ENCODE measurements at places on chromosomes 16 and 17.

DNA sequence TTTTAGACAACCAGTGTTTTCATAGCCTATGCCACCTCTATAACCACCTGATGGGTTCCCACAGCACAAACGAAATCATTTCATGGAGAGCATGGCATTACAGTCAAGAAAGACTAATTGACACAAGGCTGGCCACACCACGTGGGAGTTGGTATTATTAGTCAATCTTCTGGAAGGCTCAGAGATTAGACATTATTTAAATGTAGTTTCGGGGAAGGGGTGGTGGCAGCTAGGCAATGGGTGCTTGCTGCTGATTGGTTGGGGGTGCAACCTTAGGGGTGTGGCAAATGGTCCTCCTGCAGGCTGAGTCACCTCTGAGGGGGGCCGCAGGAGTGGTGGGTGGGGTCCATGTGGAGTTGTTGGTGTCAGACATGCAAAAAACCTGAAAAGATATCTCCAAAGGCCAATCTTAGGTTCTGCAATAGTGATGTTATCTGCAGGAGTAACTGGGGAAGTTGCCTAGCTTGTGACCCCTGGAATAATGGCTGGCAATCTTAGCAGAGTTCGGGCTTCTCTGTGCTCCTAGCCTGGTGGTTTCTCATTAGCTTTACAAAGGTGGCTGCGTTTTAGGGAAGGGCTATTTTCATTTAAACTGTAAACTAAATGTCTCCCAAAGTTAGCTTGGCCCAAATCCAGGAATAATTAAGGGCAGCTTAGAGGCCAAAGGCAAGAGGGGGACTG lies 4.6 kb downstream of the TEN1 start:
- DNase-seq = no peak

DNA sequence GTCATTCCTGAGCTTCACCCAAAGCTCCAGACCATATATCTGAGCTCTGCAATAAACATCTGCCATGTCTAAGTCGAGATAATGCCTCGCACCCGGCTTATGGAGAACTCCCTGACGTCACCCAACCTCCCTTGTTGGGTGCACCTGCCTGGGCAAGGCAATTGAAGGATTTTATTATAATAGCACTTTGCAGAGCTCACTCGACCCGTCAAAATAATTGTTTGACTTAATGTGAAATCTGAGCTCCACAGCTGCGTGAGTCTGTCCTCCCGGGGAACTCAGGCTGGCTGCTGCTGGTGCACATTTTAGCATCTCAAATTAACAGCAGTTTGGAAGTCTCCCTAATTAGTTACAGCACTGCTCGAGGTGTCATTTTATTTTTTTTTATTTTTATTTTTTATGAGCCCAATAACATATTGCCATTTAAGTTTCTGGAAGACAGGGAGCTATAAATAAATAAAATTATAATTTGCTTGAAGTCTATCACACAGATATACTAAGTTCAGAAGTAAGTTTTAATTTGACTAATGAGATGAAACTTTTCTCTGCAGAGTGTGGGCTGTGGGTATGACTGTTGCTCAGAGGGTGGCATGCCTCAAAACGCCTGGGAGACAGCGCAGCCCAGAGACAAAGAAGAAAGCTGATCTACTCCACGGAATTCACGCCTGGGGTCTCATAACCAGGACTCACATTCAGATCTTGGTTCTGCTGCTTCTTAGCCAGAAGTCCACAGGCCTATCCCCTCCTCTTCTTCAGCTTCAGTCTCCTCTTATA lies 401.4 kb upstream of the C16orf82 start:
- no peak for DNase-seq

DNA sequence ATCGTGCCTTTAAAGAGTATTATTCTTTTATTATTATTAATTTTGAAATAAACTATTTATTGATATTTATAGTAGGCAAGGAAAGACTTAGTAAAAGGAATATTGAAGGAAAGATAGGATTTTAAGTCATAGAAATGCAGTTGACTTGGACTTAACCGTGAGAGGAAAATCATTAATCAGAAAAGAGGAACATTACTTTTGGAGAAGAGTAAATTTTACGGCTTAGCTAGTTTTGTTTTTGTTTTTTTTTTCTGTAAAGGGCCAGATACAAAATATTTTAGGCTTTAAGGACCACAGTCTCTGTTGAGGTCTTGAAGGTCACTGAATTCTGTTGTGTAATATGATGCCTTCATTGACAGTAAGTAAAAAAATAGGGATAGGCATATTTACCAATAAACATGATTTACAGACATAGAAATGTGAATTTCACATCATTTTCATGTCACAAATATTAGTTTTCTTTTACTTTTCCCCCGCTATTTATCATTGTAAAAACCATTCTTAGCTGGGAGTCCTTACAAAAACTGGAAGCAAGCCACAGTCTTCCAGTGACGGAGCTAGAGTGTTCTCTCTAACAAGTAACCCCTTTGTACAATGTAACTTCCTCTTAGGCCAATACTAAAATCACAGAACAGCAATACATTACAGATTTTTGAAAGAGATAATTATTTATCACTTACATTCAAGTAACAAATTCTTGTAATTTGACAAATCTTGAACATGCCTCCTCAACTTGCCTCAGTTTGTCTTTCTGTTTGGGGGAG lies 2.3 kb upstream of the KCNJ16 start:
- no peak for DNase-seq

DNA sequence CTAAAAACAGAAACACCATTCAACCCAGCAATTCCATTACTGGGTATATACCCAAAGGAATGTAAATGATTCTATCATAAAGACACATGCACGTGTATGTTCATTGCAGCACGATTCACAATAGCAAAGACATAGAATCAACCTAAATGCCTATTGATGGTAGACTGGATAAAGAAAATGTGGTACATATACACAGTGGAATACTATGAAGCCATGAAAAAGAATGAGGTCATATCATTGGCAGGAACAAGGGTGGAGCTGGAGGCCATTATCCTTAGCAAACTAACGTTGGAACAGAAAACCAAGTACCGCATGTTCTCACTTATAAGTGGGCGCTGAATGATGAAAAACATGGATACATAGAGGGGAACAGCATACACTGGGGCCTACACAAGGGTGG lies 77.2 kb upstream of the MYOCD start:
- DNase-seq = no peak

DNA sequence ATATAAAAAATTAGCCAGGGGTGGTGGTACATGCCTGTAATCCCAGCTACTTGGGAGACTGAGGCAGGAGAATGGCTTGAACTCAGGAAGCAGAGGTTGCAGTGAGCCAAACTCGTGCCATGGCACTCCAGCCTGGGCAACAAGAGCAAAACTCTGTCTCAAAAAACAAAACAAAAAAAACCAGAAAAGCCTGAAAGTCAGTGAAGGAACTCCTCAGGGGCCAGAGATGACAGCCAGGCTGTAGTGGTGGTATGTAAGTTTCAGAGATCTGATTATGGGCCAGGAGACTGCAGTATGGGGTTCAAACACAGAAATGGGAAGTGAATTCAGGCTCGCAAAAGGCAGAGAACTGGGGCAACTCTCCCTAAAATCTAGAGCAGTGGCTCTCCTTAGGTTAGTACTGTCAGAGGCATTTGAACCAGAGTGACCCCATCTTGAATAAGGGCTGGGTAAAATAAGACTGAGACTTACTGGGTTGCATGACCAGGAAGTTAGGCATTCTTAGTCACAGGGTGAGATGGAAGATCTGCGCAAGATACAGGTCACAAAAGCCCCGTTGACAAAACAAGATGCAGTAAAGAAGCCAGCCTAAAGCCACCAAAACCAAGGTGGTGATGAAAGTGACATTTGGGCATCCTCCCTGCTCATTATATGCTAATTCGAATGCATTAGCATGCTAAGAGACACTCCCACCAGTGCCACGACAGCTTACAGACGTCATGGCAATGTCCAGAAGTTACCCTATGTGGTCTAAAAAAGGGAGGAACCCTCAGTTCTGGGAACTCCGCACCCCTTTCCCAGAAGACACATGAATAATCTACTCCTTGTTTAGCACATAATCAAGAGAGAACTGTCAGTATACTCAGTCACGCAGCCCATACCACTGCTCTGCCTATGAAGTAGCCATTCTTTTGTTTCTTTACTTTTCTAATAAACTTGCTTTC lies 120.2 kb upstream of the XYLT1 start:
- DNase-seq = no peak

- no peak for DNase-seq
These were observed 480.4 kb downstream of the CDH8 start for GRCh38 chr16:61555718-61556441.

- no peak for DNase-seq
These were observed 5.5 kb downstream of the IGFBP4 start for GRCh38 chr17:40448639-40449261.

GRCh38 chr17:41492771-41493170 lies 3.1 kb upstream of the KRT36 start:
- DNase-seq = no peak

GRCh38 chr17:60846175-60846574 lies 168.5 kb downstream of the BCAS3 start:
- DNase-seq = no peak

DNA sequence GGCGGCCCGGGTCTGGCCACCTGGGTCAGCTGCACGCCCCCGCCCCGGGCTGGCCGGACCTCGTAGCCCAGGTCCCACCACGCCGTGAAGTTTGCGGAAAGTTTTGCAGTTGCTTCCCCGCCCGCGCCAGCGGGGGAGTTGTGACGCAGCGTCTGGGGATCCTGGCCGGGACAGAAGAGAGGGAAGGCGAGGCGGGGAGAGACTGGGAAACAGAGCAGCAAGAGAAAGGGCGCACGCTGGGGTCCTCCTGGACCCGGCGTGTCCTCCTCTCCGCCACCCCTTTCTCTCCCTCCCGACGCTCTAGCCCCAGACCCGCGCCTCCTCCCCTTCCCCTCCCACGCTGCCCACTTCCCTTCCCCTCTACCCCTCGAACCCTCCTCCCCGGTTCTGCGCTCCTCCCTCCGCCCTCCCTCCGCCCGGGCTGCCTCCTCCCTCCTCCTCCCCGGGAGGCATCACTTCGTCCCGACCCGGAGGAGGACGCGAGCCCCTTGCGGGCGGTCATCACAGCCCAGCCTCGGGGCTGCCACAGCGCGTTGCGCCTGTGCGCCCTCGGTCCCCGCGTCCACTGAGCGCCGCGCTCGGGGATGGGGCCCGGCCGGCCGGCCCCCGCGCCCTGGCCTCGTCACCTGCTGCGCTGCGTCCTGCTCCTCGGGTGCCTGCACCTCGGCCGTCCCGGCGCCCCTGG lies at the start of gene MRC2:
Gene MRC2, plus strand, starts transcription at position 452 of the 685 bp plus-strand sequence. Its CDS starts 133 bp downstream, at position 585.
- DNase-seq = peak; percentile 42

- no peak for DNase-seq
These were observed 274.2 kb upstream of the MYOCD start for GRCh38 chr17:12391468-12391867.

GRCh38 chr17:7094652-7095019 lies 14.6 kb upstream of the CLEC10A start:
- DNase-seq = no peak

GRCh38 chr16:2963723-2964474 lies at the start of gene KREMEN2:
TSS of gene KREMEN2 (plus strand) at chr16:2964275. CDS start at chr16:2964521, 246 bp downstream.
- DNase-seq = no peak

DNA sequence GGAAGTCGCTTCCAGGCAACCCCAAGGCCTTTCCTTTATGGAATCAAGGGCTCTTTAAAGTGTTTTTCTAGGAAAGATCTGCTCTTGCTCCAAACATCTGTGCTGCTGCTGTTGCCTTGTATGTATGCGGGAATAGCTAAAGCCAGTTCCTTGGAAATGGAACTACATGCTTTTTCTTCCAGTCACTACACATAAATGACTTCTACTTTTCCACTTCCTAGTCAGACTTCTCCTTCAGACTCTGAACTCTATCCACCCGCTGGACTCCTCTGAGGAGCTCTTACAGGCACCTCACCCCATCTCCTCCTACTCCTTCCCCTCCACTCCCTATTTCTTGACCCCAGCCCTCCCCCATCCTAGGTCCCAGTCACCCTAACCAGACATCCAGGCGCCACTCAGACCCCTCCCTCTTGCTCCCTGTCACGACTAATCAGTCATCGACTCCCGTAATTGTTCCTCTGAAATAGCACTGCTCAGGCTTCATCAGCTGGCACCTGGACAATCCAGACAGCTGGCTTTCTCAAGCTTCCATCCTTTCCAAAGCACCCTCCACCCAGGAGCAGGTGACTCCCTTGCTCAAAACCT lies 15.0 kb upstream of the PEMT start:
- DNase-seq = no peak

DNA sequence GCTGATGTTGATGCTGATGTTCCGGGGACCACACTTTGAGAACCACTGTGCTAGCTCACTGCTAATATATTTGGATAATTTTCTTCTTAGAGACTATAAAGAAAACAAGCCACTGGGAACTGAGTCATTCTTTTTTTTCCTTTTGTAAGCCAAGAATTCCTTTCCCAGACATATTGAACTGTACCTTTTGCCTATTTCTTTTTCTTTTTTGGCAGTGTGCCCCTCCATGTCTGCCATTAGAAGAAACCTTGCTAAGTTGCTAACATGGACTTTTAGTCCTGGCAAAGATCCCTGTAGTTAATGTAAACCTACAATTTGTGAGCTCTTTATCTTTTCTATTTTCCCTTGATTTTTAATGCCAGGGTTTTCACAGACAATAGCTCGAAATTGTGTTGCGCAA lies 17.3 kb upstream of the ERCC4 start:
- DNase-seq = no peak

- DNase-seq = no peak
These were observed 8.3 kb downstream of the MT2A start for GRCh38 chr16:56616608-56617211.

- no peak for DNase-seq
These were observed 195.8 kb upstream of the GSE1 start for GRCh38 chr16:85417156-85417860.

- DNase-seq = no peak
These were observed 4.2 kb upstream of the RPH3AL start for GRCh38 chr17:356671-357434.

- no peak for DNase-seq
These were observed 5.1 kb downstream of the ARL4D start for GRCh38 chr17:43403846-43404245.

GRCh38 chr16:1993731-1994131 lies 4.0 kb downstream of the SYNGR3 start:
- DNase-seq = no peak

DNA sequence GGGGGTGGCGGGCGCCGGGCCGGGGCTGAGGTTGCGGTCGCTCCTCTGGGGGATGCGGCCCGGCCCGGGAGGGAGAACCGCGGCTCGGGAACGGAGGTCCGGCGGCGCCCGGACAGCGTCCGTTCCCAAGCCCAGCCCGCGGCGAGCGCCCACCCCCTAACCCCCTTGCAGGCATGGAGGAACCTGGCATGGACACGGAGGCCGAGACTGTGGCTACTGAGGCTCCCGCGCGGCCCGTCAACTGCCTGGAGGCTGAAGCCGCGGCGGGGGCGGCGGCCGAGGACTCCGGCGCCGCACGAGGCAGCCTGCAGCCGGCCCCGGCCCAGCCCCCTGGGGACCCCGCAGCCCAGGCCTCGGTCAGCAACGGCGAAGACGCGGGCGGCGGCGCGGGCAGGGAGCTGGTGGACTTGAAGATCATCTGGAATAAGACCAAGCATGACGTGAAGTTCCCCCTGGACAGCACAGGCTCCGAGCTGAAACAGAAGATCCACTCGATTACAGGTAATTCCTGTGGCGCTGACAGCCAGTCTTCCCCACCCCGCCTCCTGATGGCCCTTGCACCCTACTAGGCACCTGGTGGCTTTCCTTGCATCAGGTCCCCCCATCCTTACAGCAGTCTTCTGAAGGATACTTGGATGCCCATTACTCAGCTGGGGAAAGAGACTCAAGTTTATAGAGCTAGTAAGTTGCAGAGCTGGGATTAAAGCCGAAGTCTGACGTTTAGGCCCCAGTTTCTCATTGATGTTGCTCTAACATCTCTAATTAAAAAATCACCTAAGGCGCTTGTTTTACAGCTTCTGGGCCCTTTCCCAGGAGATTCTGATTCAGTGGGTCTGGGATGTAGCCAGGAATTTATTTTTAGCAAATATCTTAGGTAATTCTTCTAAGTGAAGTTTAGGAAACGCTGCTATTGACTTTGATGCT lies 514 bp downstream of the UBFD1 start:
- DNase-seq = no peak
